ENCODE measurements at places on chromosomes 1 and 21. TPM values are rescaled to one million over a fixed set of nuclear protein-coding genes. Genes with fewer than 3 reads are reported as not detected.

DNA sequence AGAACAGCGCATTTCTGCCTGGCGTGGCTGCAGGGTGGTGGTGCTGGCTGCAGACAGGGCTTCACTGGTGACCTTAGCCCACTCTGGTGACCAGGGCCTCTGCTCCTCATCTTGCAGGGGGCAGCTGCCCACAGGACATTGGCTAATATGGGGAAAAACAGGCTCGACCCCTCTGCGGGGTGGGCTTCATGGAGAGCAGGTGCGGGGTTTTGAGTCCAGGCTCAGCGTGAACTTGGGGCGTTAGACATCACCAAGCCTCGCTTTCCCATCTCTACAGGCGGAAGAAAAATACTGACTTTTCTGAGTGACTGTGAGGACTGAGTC is 24.4 kb downstream of the LHX4 start:
- H3K4me3 ChIP-seq: no peak overlapping the region
- DNase-seq: no peak
- H3K4me1 ChIP-seq: no peaks in the 10 kb centered on the region
- no peaks in the 10 kb centered on the region for H3K36me3 ChIP-seq
- H3K27me3 ChIP-seq: peaks cover 62% of the 10 kb centered on the region

The SDC3 gene
- 43.5 TPM for total RNA-seq

The CRYBG2 gene
- total RNA-seq: 2.1 TPM

The CRYAA gene
- not detected for total RNA-seq

The CFHR2 gene
- not detected for total RNA-seq

DNA sequence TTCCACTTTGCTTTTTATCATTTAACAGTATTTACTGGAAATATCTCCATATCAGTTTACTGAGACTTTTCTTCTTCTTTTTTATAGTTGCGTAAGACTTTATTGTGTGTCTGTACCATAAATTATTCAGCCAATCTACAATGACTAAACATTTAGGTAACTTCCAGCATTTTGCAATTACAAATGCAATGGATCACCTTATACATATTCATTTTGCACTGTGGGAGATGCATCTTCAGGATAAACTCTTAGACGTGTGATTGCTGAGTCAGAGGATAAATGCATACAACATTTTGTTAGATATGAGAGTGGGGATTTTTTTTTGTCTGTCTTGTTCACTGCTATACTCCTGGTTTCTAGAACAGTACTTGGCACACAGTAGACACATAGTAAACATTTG is 95.7 kb upstream of the GCLM start:
- no peak overlapping the region for H3K27ac ChIP-seq
- DNase-seq: no peak
- no peaks in the 10 kb centered on the region for H3K36me3 ChIP-seq
- no peaks in the 10 kb centered on the region for H3K27me3 ChIP-seq

DNA sequence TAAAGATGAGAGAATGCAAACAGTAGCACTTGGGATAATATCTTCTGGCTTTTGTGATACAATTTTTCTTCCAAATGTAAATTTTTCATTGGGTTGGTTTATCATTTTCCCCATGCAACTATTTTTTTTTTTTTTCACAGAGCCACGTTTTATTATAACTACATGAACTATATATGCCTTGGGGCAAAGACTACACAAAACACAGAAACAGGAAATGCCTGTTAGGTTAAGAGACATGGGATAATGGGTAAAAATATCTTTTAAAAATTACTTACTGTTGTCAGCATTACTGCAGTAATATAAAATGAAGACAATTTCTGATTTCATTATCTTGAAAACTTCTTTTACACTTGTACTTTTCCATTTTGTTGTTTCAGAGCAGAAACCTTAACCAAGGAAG is 74.6 kb downstream of the DISP1 start:
- DNase-seq: no peak
- H3K36me3 ChIP-seq: no peaks in the 10 kb centered on the region
- H3K4me3 ChIP-seq: no peak overlapping the region
- no peaks in the 10 kb centered on the region for H3K27me3 ChIP-seq
- H3K4me1 ChIP-seq: peaks cover 15% of the 10 kb centered on the region
- no peak overlapping the region for H3K27ac ChIP-seq

The LAMB3 gene
- total RNA-seq: 47.2 TPM

The FAM177B gene
- 0.56 TPM for total RNA-seq

The OR6N1 gene
- total RNA-seq: 2.3 TPM

The PADI2 gene
- total RNA-seq: 18.4 TPM

- no peak overlapping the region for H3K27ac ChIP-seq
- no peak for DNase-seq
- H3K4me3 ChIP-seq: no peak overlapping the region
- H3K36me3 ChIP-seq: no peaks in the 10 kb centered on the region
- no peaks in the 10 kb centered on the region for H3K27me3 ChIP-seq
Observed at GRCh38 chr1:227546059-227546458, 17.3 kb upstream of the ZNF678 start.

- peaks cover 52% of the 10 kb centered on the region for H3K27me3 ChIP-seq
- no peak overlapping the region for H3K27ac ChIP-seq
- H3K4me3 ChIP-seq: no peak overlapping the region
- H3K36me3 ChIP-seq: no peaks in the 10 kb centered on the region
Observed at GRCh38 chr1:230423951-230424350, 2.2 kb downstream of the PGBD5 start.

DNA sequence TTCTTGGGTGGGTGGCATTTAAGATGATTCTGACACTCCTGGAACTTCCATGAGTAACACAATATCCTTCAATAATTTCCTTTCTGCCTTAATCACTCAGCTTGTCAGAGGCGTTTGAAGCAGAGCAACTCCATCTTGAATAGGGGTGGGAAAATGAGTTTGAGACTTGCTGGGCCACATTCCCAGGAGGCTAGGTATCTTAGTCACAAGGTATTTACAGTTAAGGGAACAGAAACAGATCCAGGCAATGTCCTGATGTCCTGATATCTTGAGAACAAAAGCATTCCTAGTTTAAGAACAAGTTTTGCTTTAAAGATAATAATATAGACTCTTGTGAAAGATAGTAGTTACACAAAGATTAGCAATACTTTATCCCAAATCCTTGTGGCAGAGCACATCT is 76.6 kb upstream of the KIAA0040 start:
- H3K36me3 ChIP-seq: no peaks in the 10 kb centered on the region
- H3K4me3 ChIP-seq: no peak overlapping the region
- H3K27ac ChIP-seq: peak overlapping the region; percentile 57
- peaks cover 7% of the 10 kb centered on the region for H3K4me1 ChIP-seq
- DNase-seq: no peak

The SASS6 gene
- 3.0 TPM for total RNA-seq

DNA sequence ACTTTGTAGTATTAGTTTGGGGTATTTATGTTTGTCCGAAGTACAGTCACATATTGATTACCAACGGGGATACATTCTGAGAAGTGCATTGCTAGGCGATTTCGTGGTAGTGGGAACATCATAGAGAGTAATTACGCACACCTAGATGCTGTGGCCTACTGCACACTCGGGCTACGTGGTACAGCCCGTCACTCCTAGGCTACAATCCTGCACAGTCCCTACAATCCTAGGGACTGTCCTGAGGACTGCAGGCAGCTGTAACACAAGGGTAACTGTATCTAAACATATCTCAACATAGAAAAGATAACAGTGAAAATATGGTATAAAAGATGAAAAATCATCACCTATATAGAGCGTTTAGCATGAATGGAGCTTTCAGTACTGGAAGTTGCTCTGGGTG is 18.6 kb downstream of the EXOC8 start:
- no peaks in the 10 kb centered on the region for H3K4me1 ChIP-seq
- H3K4me3 ChIP-seq: no peak overlapping the region
- H3K27me3 ChIP-seq: no peaks in the 10 kb centered on the region
- H3K27ac ChIP-seq: no peak overlapping the region
- H3K36me3 ChIP-seq: no peaks in the 10 kb centered on the region
- no peak for DNase-seq

DNA sequence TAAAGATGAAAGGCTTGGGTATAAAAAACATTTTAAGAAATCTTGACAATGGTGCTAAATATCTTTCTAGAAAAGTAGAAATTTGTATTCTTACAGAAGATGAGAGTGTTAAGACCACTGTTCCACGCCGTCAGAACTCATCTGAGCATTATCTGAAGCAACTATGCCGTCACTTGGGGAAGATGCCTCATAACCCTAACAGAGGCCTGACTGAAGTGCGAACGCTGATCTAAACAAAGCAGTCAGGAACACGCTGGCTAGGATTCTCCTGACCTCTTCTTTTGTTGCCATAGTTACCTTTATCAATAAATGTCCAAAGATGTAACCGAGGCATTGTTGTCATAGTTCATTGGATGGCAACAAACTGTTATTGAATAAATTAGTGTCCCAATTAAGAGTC is 612.4 kb downstream of the LTN1 start:
- H3K27ac ChIP-seq: no peak overlapping the region
- H3K27me3 ChIP-seq: no peaks in the 10 kb centered on the region
- H3K4me3 ChIP-seq: no peak overlapping the region
- DNase-seq: no peak
- no peaks in the 10 kb centered on the region for H3K36me3 ChIP-seq
- H3K4me1 ChIP-seq: no peaks in the 10 kb centered on the region

DNA sequence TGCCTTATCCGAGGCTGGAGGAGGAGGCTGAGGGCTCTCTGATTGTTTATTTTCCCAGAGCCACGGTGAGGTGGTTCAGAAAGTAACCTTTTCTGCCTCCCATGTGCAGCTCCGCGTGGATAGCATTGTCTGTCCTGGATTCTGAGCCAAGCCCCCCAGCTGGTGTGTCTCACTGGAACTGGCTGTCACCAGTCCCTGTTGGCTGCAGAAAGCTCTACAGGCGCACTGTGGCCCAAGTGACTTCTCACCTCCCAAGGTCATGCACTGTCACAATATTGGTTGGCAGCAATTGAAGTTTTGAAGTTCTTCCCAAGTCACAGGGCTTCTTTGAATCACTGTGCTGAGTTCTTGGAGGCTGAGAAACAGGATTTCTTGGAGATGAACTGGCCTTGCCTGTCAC is 8.2 kb downstream of the BMP8A start:
- H3K27ac ChIP-seq: no peak overlapping the region
- no peak overlapping the region for H3K4me3 ChIP-seq

The PTCH2 gene
- total RNA-seq: 1.0 TPM

GRCh38 chr21:33029975-33030461 is 4.3 kb downstream of the OLIG2 start:
- H3K27me3 ChIP-seq: peaks cover 99% of the 10 kb centered on the region
- no peak overlapping the region for H3K4me3 ChIP-seq
- no peaks in the 10 kb centered on the region for H3K36me3 ChIP-seq
- peaks cover 35% of the 10 kb centered on the region for H3K4me1 ChIP-seq

The SMG7 gene
- total RNA-seq: 58.9 TPM

The ANGPTL7 gene
- total RNA-seq: 0.80 TPM

All from lower lobe of right lung (tissue), 2 donors.